ENCODE measurements at places on chromosomes 7 and 10.

DNA sequence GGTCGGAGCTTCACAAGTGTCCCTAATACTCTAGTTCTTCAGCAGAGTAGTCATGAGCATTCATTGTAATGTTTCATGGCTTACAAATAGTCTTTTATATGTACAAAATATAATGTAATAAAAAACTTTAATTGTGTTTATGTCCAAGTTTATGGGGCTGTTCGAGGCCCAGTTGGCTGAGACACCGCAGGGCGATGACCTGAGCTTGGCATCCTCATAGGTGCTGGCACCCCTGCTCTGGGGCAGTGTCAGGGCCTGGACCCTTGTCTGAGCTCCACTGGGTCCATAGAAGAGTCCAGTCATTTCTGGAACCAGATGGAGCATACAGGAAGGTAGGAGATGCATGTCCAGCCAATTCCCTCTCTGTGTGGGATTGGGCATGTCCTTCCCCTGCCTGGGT is 12.9 kb upstream of the ZMIZ1 start:
- no peak for DNase-seq

DNA sequence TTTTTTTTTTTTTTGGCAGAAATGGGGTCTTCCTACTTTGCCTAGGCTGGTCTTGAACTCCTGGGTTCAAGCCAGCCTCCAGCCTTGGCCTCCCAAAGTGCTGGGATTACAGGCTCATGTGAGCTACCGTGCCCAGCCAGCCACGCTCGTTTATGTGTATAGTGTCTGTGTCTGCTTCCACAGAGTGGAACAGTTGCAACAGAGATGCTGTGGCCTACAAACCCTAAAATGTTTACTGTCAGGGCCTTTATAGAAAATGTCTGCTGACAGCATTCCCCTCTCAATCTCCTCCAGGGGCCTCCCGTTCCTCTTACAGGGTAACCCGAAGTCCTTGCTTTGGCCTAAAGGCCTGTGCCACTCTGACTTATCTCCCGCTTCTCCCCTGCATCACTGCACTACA is 87.6 kb upstream of the LEP start:
- DNase-seq: no peak

DNA sequence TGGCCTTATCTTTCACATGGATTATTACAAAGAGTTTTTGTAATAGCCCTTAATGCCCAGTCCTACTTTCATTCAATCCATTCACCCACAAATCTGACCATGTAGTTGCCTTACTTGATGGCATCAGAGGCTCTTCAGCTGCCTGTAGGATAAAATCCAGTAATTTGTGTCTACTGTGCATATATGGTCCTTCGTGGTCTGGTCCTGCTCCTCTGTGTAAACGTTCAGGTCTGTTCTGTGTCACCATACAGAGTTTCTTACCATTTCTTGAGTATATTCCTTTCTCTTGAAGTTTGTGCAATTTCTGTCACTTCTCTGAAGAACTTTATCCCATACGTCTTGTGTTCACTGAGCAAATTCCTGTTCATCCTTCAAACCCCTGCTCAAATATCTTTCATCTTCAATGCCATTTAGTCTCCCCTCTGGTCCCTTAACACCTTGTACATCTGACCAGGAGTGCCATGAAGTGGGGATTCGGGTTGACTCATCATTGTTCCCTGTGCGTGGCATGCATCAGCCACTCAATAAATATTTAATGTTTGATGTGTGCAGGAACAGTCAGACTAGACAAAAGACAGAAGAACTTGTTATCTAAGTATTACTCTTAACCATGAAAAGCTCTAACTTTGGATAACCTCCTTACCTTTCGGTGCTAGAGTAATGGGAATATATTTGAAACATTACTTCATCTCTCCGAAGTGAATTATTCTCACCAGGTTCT is 98.6 kb upstream of the RPA3 start:
- no peak for DNase-seq

GRCh38 chr7:100367676-100368613 is 5.3 kb upstream of the PILRA start:
- DNase-seq: no peak

- DNase-seq: no peak
Measured at GRCh38 chr10:66414943-66415342, 510.9 kb upstream of the LRRTM3 start.

DNA sequence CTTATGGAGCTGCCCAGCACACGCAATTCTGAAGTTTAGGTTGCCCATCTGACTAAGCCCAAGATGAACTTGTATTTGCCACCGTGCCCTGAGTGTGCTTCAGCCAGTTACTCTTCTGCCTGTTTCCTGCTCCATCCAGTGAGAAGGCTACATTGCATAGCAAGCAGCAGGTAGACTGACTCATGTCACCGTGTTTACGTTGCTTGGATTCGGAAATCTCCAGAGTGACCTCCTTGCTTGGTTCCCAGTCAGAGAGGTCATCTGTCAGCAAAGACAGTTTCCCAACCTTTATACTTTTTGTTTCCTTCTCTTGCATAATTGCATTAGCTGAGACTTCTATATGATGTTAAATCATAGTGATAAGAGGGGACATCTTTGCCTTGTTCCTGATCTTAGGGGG is 30.9 kb downstream of the NACAD start:
- no peak for DNase-seq

GRCh38 chr7:47518827-47519226 is 63.1 kb downstream of the TNS3 start:
- DNase-seq: no peak

GRCh38 chr7:3069771-3070449 is 26.2 kb upstream of the CARD11 start:
- no peak for DNase-seq

GRCh38 chr10:69802424-69803161 is 887 bp downstream of the COL13A1 start:
- no peak for DNase-seq

- no peak for DNase-seq
Measured at GRCh38 chr10:61142987-61143386, 199.0 kb upstream of the RHOBTB1 start.

DNA sequence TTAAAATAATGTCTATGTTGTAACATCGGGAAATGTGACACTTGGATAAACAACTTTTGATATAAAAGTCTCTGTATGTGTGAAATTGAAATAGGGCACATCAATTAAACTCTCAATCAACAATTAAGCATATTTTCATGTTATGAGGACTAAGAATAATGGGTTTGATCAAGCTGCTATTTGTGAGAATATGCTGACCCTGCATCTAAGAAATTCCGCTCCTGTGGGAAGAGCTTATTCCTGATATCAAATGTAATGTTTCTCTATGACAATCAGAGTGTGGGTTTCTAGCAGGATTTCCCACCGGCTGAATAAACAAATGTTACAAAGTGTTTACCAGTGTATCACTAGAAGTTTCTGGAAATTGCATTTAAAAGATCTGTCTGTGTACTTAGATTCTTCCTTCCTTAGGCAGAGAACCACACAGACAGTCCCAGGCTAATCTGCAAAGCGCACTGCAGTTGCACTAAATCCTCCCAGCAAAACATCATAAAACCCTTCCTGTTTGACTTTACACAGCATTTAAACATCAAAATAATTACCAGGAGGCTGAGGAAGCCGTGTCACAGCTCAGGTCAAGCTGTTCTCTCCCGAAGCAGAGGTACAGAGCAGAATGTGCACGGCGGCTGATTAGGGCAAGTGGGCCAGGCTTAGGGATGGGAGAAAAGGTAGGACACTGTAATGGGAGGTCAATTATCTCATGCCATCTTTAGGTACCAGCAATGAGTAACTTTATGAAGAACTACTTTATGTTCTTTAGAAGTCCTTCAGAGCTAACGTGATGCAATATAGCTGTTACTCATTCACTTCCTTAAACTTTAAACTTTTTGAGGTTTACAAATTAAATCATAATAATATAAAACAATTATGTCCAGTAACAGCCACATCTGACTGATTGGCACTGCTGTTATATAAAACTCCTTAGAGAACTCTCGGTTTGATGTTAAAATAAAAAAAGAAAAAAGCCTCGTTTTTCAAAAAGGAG is 109.1 kb upstream of the CTTNBP2 start:
- no peak for DNase-seq

DNA sequence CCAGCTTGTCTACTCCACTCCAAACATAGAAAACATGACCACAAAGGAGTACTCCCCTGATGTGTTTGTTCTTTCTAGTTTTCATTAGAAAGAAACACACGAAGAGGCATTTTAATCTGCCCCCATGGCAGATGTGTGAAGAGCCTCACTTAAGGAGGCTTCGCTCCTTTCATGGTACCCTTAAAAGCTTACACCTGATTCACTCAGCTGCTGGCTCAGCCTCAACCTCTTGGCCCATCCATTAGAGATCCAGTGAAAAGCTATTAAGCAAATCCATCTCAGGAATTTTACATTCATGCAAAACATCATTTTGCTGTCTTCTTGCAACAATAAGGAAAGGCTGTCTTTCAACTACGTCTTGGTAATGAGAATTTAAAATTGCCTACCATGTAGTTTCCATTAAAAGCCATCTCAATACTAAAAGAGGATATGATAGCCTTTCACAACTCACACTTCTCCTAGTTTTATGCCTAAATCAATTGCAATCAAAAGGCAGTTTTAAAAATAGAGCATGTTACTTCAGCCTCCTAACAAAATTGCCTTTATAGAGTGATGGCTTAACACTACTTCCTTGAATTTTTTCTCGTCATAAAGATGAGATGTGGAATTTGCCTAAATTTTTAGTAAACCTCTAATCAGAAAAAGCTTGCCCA is 22.7 kb downstream of the MACC1 start:
- no peak for DNase-seq

- DNase-seq: no peak
Measured at GRCh38 chr7:28960071-28960840, 2.1 kb upstream of the TRIL start.

- DNase-seq: no peak
Measured at GRCh38 chr7:157211690-157212089, 73.0 kb downstream of the UBE3C start.

DNA sequence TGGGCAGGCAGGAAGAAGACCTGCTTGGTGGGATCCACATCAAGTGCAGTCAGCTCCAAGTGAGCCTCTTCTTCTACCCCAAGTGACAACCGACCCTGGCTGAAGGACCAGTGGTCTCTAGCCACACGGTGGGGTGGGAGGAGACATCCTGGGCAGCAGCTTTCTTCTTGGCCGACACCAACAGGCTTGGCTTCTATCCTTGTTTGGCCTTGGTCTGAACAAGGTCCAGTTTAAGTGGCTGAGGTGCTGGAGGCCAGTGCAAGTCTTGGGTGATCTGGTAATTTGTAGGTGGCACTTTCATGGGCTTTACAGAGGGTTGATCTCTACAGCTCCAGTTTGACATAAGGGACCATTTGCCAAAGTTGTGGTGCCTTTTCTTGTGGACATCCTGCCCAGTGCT is 63.6 kb upstream of the PDCD4 start:
- DNase-seq: no peak

- no peak for DNase-seq
Measured at GRCh38 chr7:100895956-100896731, 456 bp upstream of the ACHE start.

- DNase-seq: no peak
Measured at GRCh38 chr7:40682696-40683095, 547.9 kb downstream of the SUGCT start.

GRCh38 chr10:107496594-107496993 is 332.1 kb upstream of the SORCS1 start:
- no peak for DNase-seq

DNA sequence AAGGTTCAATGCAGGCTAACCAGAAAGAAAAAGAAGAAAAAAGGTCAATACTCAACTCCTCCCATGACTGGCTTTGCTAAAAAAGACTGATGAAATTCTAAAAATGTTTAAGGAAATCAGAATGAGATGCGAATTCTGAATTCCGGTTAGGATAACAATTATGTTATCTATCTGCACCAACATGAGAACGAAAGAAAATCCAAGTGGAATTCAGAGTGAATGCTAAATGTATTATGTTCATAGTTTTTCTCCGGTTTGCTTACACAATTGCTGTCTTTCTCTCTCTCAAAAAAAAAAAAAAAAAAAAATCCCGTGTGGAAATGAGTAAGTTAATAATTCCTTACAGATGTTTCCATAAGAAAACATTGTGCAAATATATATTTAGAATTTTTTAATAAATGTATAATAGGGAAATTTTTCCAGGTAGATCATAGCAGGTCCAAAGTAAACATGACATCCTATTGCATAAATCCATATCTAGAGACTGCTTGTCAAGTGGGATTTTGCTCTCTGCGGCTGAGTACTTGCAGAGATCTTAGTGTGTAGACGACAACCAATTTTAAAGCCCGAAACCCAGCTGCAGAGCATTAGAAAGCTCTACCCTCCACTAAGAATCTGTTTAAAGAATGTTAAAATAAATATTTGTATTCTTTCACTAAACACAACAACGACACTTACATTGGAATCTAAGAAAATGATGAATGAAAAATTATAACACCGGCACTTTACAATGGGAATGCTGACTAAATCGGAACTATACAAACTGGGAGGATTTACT is 104.0 kb downstream of the JAZF1 start:
- DNase-seq: no peak

GRCh38 chr10:124239696-124240095 is 146.3 kb upstream of the CHST15 start:
- no peak for DNase-seq

GRCh38 chr10:100872034-100872791 is 40.5 kb upstream of the SLF2 start:
- no peak for DNase-seq

All from NCI-H774 (cell line).